ENCODE measurements at places on chromosomes 7 and 10. TPM values are rescaled to one million over a fixed set of nuclear protein-coding genes. Genes with fewer than 3 reads are reported as not detected.

GRCh38 chr7:73903321-73904218 is 42.6 kb downstream of the TMEM270 start:
- no peak for DNase-seq

DNA sequence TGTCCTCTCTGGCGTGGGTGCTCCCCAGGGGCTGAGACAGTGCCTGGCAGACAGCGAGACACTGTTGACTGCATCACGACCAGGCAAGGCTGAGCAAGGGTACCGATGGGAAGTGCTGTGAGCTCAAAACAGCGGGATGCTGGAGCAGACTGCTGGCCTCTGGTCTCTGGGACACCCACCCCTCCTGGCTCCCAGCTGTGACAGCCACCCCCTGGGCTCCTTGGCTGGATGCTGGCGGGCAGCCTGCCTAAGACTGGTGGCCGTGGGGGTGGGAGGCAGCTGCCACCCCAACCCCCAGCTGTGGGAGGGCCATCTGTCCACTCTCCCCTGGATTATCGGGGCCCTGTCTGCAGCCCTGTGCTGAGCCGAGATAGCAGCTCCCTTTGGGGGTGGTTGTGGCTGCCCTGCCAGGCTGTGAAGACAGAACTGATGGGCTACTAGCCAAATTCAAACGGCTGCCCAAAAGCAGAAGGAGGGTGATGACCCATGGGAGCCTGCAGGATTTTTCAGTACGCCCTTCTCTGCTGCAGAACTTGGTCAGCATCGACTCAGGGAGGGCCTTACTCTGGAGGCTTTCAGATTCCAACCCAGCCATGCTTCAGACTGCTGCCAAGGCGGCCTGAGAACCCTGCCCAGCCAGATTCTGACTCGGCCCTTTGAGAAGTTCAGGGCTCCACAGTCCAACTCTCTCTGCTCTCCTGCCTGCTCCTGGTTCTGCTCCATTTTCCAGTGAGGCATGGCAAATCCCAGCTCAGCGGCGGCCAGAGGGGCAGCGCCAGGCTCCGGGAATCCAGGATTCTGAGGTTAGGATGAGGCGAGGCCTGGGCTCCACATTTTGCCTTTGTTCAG is 125.3 kb downstream of the NEURL1 start:
- DNase-seq: no peak

Gene PKD2L1
- not detected for total RNA-seq

Gene C10orf143
- total RNA-seq: 1.3 TPM

Gene DYNC1I1
- 0.54 TPM for total RNA-seq
